Placental epithelial cell (primary cell): ENCODE measurements at places on chromosomes 6 and 20. TPM values are rescaled to one million over a fixed set of nuclear protein-coding genes. Genes with fewer than 3 reads are reported as not detected.

The DEFB116 gene
- not detected in 2 replicates for total RNA-seq

The OTOR gene
- total RNA-seq = not detected in 2 replicates

The ABHD16B gene
- not detected in 2 replicates for total RNA-seq

The ZNF322 gene
- 15.5 and 17.3 TPM in 2 replicates for total RNA-seq

The COL10A1 gene
- under 0.01 TPM in 1 of 2 replicates, not detected in the other for total RNA-seq

The SUMO4 gene
- total RNA-seq = 2.7 and 4.7 TPM in 2 replicates

The HLA-DPA1 gene
- 9.0 and 14.9 TPM in 2 replicates for total RNA-seq

The EDN1 gene
- 45.1 and 91.0 TPM in 2 replicates for total RNA-seq

The SMIM8 gene
- 5.1 and 6.3 TPM in 2 replicates for total RNA-seq

The CYP21A2 gene
- total RNA-seq = 0.22 TPM in 1 of 2 replicates, not detected in the other
